SJCRH30 (cell line): ENCODE measurements at places on chromosomes 3 and 15. TPM values are rescaled to one million over a fixed set of nuclear protein-coding genes. Genes with fewer than 3 reads are reported as not detected.

PPARG gene
- 0.06 and 0.08 TPM in 2 replicates for total RNA-seq

ADAMTS9 gene
- total RNA-seq, result 6.7 and 6.9 TPM in 2 replicates

DNA sequence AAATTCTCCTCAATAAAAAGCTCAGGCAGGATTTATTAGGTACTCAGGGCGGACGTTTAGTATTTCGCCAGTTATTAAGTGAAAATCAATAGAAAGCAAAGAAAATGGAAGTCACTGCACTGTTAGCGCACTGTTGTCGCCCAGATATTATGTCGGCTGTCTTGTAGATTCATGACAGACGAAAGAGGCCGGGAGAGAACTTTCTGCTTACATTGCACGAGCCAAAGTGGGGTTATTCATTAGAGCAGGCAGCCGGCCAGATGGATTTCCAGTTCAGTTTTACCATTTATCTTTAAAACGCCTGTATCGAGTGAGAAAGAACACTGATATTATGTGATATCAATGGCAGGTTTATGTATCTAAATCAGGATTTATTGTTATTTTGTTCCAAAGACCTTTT, 866.0 kb upstream of the NR2F2 start:
- no peak for DNase-seq

DNA sequence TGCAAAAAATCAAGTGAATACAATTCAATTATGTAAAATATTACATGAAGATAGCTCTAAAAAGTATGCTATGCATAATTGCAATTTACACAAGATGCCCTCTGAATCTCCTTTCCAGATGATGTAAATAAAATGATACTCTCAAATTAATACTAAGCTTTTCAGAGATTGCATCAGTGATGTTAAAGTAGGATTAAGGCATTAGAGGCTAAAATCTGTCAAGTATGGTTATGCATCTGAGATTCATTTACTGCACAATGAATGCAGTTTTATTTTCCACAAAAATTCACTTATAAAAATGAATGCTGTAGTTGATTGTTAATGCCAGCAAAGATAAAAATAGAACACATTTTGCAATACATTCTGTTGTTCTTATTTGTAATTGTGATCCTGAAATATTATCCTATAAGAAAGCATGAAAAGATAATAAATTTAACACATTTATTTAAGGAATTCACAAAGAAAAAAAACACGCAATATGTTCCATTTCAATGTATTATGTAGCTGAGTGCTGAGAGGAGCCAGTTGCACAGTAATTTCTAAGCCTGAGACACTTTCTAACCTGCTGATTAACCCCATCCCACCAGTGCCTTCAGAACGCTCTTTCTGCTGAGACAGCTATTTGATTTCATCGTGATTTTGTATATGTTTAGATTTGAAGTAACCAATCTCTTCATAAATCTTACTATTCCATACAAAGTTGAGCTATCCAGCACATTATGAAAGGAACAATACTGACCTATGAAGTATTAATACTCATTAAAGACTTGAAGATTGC, 224.4 kb downstream of the CADM2 start:
- no peak for DNase-seq

GRCh38 chr15:60351066-60351465, 46.7 kb downstream of the ANXA2 start:
- DNase-seq, result peak; percentile 96

GRCh38 chr3:47846880-47847248, 43.9 kb downstream of the DHX30 start:
- DNase-seq, result no peak

DNA sequence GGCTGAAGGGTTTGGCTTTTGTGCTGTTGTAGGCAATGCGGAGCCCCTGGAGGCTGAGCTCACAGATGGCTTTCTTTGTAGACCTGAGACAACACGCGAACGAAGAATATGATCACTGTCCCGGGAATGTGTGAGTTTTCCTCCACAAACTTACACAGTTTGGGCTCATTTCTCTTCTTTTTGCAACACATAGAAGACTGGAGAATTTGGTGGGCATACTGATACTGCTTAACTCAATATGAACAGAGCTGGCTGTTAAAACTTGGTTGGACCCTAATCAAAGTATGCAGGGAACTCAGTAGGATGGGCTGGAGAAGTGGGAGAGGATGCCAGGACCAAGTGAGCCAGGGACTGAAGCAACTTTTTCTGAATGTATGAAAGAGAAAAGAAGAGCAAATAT, 12.2 kb upstream of the RFC4 start:
- DNase-seq, result no peak

DNA sequence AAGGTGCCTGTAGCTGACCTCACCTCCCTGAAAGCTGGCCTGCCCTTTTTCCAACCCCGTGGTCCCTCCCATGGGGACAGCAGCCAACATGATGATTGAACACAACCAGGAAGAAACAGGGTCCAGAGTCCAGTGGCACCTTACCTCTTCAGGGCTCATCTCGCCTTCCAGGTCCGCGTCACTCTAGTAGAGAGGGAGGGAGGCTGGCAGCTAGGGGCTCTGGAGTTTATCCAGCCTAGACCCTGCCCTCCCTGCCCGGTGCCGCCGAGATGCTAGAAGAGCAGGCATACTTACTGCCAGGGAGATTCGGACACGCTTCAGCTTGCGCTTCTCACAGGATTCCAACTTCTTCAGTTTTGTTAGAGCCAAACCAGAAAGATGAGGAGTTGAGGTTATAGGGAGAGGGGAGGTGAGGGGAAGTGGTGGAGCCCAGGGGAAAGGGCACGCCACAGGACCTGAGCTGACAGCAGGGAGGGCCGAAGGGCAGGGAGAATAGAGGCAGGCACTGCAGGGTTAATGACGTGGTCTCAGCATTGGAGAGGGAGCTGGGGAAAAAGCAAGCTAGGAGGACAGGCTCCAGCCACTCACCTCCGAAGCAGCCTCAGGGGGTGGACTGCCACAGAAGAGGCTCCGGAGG, 9.1 kb downstream of the CLCN2 start:
- no peak for DNase-seq

DNA sequence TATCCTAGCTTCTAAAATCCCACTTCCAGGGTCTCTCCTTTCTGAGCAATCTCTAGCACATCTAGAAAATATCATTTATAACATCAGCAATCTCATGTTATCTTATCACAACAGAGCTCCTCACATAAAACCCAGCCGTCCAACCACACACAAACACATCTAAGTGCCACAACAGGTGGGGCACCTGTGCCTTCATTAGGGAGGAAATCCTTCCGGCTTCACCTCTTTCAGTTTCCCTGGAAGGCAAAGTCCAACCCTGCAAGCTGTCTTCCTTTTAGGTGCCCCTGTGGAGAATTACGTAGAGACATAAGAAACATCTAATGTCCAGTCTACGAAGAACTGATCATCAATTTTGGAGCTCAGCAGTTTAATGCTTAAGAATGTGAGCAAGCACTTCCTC, 1.6 kb downstream of the ZDHHC3 start:
- DNase-seq, result no peak

- no peak for DNase-seq
These were observed 152.9 kb upstream of the TGFBR2 start for GRCh38 chr3:30453360-30454039.
